ENCODE measurements at places on chromosomes 7 and 10.
A peak's percentile ranks its signal among the peaks of the same experiment; 100 is the strongest.

DNA sequence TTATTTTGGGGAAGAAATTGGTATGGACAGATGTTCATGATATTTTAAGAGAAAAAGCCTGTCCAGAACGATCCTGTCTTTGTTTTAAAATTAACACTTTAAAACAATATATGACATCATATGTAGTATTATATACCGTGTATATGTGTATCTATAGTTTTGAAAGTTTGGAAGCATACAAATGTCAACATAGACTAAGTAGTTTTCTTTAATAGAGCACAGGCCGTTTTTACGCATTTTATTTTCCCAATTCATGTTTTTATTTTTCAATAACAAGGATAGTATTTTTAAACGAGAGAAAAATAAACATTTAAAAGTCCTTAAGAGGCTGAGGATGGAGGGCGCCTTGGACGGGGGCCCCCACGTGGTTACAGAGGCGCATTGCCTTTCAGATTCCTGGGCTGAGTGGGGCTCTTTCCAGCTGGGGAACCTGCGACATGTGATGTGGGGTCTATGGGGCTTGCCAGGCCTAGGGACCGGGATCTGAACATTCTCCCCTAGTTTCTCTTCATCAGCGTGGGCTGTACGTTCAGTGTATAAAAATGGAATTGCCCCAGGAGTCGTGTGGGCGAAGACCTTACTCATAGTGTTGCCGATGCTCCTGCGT lies 127.8 kb upstream of the ZNF746 start:
- DNase-seq = peak; percentile 56

DNA sequence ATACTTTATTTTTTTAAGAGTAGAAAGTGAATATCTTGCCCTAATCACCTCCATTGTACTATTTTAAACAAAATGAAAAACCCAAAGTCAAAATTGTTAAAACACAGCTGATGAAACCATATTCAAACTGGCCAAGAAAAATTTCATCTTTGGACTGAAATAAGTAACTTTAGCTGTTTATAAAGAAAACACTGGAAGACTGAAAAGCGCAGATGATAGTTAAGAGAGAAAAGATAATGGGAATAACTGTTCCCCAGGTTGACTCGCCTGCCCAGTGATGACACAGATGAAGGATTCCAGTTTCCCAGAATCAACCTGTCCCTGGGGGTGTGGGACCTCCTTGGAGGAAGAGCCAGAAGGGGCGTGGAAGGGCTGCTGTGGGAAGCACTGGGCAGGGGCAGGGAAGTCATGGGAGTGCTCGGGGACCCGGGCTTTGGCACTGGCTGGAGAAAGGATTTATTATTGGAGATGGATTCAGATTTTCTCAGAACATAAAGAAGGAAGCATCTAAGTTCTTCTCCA lies 43.1 kb downstream of the DENND2A start:
- DNase-seq = no peak

GRCh38 chr10:72952642-72953158 lies 1.9 kb downstream of the PLA2G12B start:
- DNase-seq = no peak

- no peak for DNase-seq
Observed at GRCh38 chr7:121499624-121500023, 103.5 kb upstream of the FAM3C start.

DNA sequence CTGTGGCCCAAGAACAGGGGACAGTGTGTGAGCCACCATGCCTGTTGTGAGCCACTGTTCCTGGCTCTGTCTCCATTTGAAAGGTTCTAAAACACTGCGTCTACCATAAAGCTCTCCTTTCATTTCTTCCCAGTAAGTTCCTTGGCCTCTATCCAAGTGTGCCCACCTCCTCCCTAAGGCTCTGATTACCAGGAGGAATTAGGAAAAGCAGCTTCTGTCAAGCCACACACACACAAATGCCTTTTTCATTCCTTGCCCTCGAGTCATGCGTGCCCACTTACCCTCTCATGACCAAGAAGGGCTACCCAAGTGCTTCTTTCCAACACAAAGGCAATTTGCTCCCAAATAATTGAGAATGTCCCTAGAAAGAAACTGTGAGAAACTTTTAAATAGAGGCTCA lies 70.8 kb upstream of the PARD3 start:
- DNase-seq = no peak

DNA sequence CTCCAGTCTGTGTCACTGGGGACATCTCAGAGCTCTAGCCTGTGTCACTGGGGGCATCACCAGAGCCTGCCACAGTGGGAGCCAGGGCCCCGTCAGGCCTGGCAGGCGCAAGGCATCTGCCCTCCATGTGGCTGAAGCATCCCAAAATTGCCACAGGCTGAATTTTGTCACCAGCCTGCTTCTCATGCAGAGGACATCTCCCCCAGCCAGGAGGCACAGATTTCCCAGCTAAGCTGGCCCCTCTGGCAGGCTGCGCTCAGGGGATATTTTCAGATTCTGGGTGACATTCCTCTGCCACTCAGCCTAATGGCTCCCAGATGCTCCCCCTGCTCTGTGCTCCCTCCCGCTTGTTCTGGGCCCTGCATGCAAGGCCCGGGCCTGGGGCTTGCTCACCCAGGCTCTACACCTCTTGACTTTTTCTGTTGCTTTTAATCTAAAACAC lies 64.6 kb downstream of the COL13A1 start:
- no peak for DNase-seq
